HFF-Myc (cell line): ENCODE measurements at places on chromosomes 2 and 18.

- no peak for DNase-seq
Measured at GRCh38 chr2:19937004-19937403, 35.2 kb upstream of the TTC32 start.

GRCh38 chr2:224085811-224086210, 46.7 kb upstream of the SERPINE2 start:
- no peak for DNase-seq

DNA sequence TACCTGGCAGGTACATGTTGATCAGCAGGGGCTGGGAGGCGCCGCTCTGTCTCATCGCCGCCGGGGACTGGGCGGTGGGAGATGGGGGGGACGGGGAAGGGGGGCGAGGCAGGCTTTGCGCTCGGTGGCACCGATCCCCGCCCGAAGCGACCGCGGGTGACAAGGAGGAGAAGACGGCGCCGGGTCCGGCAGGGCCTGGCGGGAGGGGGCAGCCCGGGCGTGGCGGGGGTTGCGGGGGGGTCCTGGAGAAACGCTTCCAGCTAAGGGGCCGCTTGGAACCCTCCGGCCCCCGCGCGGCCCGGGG, at the start of gene FEV:
Gene FEV (minus strand): TSS at position 164 of the 304 bp plus-strand sequence. CDS start 109 bp downstream, at position 55.
- DNase-seq: no peak

GRCh38 chr2:219071131-219071816, 10.6 kb upstream of the IHH start:
- DNase-seq: no peak
